NCI-H510A treated with DMSO at 0.1 percent for 48 hours (cell line): ENCODE measurements at places on chromosomes 12 and 14.

DNA sequence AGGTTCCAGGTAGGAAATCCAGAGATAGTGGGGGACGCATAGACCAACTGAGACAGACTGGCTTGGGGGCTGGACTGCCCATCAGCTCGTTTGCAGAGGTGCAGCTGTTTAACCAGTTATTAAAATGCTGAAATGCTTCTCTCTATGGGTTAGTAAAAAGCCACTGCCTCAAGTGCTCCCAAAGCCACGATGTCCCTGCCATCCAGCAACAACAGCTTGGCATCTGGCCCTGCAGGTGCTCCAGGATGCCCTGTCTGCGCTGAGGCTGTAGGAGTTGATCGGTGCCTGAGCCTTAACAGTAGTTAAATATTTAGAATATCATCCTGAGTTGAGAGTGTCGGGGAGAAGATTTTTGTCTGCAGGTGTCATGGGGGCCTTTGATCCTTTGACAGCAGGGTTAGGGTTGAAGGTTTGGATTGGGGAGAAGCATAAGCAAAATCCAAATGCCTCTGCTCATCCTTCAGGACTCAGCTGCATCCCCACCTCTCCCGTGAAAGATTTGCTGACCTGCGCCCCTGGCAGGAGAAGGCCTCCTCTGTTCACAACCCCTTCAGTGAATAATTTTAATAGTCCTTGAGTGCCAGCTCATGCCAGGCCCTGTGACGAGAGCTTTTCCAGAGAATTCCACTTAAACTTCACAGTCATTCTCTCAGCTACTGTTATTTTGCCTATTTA, 127.3 kb upstream of the PWP1 start:
- peak; percentile 1 for DNase-seq

GRCh38 chr14:100078216-100078803, 13.1 kb downstream of the EVL start:
- DNase-seq = no peak

- no peak for DNase-seq
Observed at GRCh38 chr12:40312982-40313576, 88.3 kb downstream of the LRRK2 start.

- DNase-seq = no peak
Observed at GRCh38 chr12:75345531-75345930, 11.1 kb downstream of the GLIPR1L1 start.

DNA sequence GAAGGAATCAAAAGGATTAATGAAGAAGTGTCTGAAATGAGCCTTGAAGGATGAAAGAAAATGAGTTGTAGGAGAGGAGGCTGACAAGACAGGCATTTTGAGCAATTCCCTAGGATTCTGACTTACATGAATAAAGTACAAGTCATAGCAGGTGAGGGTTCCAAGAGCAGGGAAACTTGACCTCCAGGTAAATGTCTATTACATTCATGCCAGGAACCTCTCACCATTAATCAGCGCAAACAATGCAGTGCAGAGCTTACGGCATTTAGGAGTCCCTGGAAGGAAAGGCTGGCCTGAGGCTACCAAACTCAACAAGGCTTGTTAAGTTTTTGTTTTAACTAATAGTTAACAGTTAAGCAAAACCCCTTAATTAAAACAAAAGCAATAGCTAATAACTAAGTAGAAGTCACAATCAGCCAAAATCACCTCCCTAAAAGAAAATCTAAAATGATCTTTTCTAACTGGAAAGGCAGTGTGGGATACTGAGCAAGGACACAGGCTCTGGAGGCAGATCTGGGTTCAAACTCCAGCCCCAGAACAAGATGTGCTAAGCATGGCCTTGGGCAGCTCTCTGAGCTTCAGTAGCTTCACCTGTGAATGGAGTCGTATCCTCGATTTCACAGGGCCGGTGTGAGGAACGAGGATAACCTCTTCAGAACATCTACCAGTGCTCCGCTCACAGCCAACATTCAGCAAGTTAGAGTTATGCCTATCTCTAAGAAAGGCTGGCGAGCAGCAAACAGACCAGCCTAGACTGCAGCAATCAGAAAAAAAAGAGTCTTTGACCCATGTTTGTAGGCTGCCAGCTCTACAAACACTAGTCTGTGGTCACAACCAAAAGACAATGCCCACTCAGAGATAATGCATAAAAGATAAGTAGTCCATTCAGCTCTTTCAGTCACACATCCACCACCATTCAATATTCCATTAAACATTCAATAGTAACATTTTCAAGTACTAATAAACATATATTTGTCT, 16.9 kb downstream of the PPTC7 start:
- DNase-seq = no peak

GRCh38 chr12:49094160-49094974, at the start of gene DHH:
TSS of gene DHH (minus strand) at chr12:49094801. CDS start at chr12:49094512, 289 bp downstream.
- DNase-seq = peak; percentile 35

DNA sequence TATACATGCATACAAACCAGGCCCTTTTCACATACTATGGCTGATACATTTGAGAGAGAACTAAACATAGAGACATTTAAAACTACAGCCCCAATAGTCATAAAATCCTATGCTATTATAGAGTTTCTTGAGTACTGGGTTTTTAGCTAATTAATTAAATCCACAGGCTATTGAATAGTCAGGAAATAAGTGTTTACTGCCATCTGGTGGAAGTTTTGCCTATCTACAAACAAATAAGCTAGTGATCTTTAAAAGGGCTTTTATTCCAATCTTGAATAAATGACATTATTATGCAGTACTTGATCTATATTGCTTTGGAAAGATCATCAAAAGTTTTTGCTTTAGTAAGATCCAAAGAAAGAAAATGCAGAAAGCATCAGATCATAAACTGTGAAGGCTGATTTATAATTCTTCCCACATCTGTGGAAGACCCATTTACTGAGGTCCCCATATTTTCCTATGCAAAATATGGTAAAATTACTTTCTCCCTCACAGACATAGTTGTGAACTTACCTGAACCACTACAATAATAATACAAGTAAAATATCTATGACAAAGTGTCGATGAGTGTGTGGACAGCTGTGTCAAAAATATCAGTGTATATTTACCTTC, 131.3 kb downstream of the ITPR2 start:
- DNase-seq = peak; percentile 64

DNA sequence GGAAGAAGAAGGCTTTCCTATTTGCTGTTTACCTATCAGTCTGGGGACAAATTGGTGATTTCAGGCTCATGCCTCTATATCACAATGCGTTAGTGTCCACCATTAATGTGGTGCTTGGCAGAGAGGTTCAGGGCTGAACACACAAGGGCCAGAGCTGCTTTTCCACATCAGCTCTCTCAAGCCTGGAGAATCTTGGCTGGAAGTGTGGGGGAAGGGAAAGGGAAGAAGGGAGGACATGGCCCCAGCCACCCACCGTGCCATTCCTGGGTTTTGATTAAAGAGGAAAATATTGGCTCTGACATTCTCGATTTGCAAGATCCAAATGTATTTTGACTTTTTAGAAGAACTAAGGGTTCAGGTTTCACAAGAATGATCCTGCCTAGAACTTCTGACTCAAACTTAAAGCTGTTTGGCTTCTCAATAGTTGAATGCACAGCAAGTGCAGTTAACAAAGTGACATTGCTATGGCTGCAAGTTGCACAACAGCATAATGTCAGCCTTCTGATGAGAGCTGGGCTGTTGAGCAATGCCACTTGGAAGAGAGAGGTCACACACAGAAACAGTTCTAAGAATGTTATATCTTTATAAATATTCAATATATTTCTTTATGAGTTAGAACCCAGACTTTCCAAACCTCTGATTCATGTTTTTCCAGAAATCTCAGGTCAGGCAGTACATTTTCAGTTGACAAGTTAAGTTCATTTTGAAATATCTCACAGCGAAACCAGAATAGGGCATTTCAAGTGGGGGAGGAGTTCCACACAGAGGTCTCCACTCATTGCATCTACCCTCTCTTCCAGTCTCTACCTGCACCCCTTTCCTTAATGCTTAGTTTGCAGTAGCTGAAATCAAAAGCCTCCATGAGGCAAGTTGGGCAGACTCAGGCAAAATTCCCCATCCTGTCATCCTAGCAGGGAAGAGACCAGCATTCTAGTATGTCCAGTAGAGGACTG, 25.3 kb downstream of the IGF1 start:
- DNase-seq = no peak

DNA sequence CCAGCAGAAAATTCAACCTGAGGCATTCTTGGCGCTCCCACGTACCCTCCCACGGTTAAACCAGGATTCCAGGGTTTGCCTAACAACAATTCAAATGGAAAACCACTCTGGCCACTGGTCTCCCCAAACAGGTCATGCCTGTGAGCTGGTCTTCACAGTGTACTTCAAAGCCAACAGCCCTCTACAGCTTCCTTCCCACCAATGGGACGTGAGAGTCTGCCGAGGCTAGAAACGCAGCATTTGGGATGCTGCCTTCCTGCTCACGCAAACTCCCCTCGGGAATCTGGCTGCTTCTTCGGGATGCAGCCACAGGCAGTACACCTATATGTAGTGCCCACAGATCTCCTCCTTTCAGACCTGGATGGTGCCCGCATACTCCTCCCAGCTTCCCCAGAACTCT, 149.1 kb downstream of the KLHL28 start:
- no peak for DNase-seq

GRCh38 chr14:71654810-71655209, 277.4 kb upstream of the RGS6 start:
- no peak for DNase-seq
